ENCODE measurements at places on chromosomes 1 and 21.

DNA sequence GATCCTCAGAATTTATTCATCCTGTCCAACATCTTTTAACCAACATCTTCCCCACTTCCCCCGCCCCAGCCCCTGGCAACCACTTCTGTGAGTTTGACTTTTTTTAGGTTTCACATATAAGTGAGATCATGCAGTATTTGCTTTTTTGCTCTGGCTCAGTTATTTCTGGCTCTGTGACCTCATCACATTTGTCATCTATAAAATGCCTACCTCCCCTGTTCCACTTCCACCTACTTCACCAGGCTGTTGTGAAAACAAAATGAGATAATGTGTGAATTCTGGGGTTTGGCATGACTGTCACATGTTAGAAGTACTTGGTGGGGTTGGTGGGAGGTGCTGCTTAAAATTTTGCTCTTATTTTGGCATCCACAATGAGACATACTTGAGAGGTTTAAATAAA is 18.4 kb downstream of the HHAT start:
- DNase-seq: no peak

GRCh38 chr1:208219659-208220282 is 24.4 kb downstream of the PLXNA2 start:
- DNase-seq: no peak

GRCh38 chr1:9473032-9473807 is 66.0 kb upstream of the SLC25A33 start:
- no peak for DNase-seq

DNA sequence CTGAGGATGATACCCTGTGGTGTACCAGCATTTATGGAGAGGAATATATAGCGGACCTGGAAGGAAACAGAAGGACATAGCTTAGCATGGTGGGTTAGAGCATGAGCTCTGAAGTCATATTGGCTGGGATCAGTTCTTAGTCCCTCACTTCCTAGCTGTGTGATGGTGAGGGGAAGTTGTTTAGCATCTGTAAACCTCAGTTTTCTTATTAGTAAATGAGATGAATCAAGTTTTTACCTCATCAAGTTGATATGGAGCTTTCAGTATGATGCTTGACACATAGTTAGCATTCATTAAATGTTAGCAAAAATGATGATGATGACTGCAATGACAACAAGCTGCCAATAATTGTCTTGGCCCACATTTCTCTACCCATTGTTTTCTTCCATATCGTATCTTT is 84.8 kb downstream of the NEK7 start:
- no peak for DNase-seq

DNA sequence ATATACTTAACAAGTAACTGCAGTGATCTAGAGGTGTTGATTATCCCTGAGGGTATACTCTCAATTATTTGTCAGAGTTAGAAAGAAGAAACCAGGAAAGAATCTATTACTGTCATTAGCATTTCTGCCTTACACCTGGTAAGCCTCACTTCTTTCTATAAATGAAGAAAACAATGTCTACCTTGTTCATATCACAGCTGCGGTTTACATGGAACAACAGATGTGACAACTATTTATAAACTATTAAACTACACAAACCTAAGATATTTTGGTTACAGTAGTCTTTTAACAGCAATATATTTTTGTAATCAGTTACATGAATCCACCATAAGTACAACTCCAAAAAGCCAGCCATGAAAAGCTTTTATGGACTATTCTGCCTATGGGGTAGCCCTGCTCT is 40.7 kb downstream of the GON4L start:
- DNase-seq: no peak

DNA sequence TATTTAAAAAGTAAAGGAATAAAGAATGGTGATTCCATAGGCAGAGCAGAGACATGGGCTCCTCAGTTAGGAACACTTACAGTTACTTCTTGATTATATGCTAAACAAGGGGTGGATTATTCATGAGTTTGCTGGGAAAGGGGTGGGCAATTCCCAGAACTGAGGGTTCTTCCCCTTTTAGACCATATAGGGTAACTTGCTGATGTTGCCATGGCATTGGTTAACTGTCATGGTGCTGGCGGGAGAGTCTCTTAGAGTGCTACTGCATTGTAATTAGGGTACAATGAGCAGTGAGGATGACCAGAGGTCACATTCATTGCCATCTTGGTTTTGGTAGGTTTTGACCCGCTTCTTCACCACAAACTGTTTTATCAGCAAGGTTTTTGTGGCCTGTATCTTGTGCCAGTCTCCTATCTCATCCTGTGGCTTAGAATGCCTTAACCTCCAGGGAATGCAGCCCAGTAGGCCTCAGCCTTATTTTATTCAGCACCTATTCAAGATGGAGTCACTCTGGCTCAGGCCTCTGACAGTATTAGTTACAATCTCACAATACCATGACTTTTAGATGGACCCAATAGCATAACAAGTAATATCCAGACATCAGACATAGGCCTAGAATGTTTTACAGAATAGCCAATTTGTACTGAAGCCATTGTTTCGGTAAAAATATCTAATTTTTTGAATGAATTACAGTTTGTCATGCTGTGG is 106.8 kb downstream of the ZBTB18 start:
- DNase-seq: no peak

DNA sequence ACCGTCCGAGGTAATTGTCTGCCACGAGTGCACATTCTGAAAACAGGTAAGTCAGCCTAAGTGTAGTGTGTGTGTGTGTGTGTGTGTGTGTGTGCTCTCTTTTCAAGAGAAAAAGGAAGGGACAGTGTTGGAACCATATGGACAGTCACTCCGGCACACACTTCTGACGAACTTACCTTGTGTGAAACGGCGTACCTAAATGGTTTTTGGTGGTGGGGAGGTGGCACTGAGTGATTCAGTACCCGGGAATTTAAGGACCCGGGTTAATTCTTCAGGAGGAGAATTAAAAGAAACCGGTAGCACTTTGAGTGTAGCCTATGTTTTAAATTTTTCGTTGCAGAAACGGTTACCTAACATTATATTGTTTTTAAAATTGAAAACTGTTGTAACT is 286 bp downstream of the ODR4 start:
- DNase-seq: no peak

DNA sequence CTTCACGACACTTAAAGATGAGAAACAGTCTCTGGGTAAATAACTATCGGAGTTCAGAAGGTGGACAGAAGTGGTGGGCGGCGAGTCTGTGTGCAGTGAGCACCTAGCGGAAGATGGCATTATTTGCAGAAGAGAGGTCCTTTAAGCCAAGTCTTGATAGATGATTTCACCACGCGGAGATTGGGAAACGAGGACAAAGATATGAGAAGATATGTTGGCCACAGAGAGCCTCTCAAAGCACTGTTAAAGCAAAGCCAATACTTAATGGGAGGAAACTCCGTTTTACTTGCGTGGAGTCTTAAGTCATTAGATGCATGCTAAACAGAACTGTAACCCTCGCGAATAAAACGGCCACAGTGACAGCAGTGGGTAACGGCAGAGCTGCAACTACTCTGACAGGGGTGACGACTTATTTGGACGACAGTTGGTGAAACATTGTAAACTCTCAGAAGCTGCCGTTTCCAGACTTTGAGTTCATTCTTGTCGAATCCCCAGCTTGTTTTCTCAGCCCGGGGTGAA is 577 bp upstream of the CEP350 start:
- DNase-seq: no peak

GRCh38 chr1:170296642-170297041 is 150.9 kb downstream of the NTMT2 start:
- no peak for DNase-seq

Measured in stimulated activated CD4-positive, alpha-beta T cell treated with anti-CD3 and anti-CD28 coated beads, Interleukin-15, amount 100 ng/mL, for 1 hour (primary cell).